ENCODE measurements at places on chromosomes 12 and 14.
A peak's percentile ranks its signal among the peaks of the same experiment; 100 is the strongest.

DNA sequence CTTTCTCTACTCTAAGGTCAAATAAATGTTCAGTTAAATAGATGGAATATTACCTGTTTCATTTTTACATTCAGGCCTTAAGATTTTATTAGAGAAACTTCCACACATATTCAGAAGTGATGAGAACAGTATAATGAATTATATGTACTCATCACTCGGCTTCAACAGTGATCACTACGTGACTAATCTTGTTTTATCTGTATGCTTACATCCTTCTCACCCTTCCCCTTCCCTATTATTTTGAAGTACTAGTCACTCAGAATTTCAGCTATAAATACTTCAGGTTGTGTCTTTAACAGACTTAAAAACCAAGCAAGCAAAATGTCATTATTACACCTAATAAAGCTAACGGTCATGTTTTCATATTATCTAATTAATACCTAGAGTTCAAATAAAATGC lies 34.9 kb downstream of the ETV6 start:
- no peak for DNase-seq

GRCh38 chr12:67928621-67929383 lies 60.4 kb upstream of the IFNG-AS1 start:
- DNase-seq, result no peak

DNA sequence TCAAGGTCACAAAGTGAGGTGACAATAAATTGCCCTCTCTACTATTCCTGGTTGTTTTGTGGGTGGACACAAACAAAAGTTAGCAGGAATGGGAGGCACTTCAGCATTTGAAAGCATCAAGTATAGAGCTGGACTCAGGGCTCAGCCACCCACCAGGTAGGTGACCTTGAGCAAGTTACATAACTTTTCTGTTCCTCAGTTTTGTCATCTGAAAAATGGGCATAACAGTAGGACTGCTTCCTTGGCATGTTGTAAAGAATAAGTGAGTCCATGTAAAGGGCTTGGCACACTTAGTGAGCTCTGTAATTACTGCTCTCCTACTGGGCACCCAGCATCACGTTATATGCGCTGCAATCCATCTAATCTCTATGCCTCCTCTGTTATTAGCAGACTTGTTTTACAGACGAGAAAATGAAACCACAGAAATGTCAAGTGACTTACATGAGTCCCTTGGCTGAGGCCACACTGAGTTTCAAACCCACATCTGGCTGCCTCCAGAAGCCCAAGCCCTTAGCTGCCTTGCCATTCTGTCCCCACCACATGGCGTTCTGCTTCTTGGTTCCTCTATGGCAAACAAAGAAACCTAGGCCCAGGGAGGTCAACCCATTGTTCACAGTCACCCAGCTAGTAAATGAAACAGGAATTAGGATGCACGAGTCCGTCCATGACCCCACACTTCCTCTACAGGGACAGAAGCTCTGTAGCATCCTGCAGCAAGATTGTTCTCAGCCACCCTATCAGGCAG lies 63.2 kb upstream of the SLC24A4 start:
- no peak for DNase-seq

DNA sequence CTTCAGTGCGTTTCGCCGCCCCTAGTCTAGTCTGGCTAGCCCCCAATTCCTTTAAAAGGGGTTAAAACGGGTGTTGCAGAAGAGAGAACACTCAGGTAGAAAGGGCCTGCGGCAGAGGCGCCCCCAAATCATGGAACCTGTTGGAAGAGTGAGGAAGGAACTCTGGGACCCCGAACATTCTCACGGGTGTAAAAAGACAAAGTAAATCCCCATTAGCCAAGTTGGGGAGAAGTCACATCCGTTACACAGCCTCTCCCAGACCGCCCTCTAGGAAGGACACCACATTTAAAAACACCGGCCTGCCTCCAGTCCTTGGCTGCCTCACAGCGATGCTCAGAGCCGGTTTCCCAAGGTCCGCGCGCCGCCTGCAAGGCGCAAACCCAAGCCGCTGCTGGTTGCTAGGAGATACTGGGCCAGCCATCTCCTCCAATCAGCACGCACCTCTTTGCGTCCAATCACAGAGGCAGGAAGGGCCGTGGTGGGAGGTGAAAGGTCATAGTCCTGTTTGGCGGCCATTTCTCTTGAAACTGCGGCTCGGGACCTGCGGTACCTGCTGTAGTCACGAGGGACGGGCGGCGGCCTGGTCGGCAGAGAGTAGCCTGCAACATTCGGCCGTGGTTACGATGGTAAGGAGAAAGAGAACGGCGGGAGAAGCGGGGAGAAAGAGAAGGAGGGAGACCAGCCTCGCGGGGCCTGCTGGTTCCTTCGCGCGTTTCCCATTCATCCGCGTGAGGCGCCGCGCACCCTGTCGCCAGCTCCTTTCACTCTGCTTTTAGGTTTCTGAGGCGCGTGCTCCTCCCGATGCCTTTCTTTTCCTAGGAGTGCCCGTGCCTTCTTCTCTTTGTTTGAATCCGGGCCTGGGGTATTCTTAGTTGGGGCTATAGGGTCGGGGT lies at the start of gene SNRPF:
Gene SNRPF (plus strand): TSS at position 502 of the 893 bp plus-strand sequence. CDS start 122 bp downstream, at position 624.
- peak; percentile 99 for DNase-seq

GRCh38 chr12:120012067-120012621 lies 23.1 kb downstream of the BICDL1 start:
- no peak for DNase-seq

DNA sequence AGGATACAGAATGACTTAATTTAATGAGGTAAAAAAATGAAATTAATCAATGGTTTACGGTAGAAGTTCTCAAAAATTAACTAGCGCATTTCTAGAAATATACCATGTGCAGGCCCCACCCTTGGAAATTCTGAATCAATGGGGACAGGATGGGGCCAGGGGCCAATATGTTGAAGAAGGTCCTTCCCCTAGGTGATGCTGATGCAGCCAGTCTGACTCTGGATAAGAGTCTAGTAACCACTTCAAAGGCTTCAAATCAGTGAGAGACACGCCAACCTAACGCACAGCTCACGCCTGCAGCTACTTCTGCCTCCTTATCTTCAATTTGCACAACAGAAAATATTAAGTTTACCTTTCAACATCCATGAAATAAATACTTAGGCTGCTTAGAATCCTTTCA lies 14.9 kb downstream of the GIT2 start:
- no peak for DNase-seq

DNA sequence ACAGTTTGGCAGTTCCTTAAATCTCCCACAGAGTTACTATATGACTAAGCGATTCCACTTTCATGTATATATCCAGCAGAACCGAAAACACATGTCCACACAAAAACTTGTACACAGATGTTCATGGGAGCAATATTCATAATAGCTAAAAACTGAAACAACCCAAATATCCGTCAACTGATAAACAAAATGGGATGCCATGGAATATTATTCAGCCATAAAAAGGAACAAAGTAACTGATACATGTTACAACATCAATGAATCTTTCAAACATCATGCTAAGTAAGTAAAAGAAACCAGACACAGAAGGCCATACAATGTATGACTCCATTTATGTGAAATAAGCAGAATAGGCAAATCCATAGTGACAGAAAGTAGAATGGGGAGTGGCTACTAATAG lies 80.2 kb upstream of the GPHB5 start:
- no peak for DNase-seq

- peak; percentile 85 for DNase-seq
Measured at GRCh38 chr12:13205809-13206559, 9.5 kb downstream of the EMP1 start.

DNA sequence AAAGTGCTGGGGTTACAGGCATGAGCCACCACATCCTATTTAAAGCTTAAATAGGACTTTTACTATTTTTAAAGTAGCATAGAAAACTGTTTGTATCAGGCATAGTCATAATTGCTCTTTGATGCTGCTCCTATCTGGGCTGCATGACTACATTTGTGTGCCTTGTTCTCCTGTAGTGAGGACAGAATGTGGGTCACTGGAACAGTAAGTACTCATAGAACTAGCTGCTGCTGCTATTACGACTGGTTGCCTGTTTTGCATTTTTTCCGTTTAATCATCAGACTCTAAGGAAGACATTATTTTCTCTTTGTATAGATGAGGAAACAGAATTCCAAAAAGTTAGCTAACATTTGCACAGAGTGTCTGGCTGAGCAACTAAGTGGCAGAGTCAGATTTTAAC lies 42.8 kb downstream of the ZC3H14 start:
- no peak for DNase-seq

DNA sequence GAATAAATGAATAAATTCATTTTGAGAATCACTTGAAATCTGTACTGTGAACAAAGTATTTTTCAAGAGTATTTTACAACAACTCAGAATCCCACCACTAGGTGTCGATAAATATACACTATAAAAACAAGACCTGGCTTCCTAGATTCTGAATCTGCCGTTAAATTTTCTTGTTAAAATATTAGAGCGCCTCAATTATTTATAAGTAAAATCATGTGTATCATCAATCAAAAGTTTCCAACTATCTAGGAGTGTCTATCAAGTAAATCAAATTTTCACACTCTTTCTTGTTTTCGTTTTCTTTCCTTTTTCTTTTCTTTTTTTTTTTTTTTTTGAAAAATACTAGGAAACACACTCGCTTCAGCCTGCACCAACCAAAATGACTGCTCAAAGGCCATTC lies 179.2 kb upstream of the DCN start:
- DNase-seq, result peak; percentile 70

- no peak for DNase-seq
Measured at GRCh38 chr14:93716002-93716745, 72.1 kb downstream of the PRIMA1 start.

DNA sequence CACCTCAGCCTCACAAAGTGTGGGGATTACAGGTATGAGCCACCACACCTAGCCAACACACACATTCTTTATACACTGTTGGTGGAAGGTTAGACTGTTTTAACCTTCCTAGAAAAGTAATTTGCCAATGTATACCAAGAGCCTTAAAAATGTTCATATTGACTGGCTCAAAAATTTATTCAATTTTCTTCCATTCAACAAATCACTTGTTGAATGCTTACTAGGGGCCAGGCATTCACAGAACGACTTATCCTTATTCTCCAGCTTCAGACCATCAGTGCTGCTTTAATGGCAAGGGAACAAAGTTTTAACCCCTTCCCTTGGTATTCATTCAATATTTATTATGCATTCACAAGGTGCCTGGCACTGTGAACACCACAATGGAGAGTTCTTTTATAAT lies 3.0 kb downstream of the NR2C1 start:
- no peak for DNase-seq

Measured in ACHN (cell line).